Vagina (tissue), 2 donors: ENCODE measurements at places on chromosomes 2 and 18. TPM values are rescaled to one million over a fixed set of nuclear protein-coding genes. Genes with fewer than 3 reads are reported as not detected.

The IL36B gene
- not detected for total RNA-seq

The WNT6 gene
- 2.0 TPM for total RNA-seq

The ARHGAP15 gene
- 9.1 TPM for total RNA-seq

DNA sequence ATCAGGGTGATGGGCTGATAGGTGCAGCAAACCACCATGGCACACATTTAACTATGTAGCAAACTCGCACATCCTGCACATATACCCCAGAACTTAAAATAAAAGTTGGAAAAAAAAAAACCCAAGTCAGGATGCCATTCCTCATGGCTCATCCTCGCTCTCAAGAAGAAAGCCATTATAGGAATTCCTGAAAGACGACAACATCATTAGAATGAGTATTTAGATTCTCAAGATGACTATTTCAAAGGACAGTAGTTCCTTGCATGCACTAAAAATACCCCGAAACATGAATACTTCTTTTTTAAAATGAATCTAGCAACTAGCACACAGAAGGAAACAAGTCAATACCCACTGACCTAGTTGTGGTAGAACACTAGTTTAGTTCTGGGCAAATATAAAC lies 285.8 kb upstream of the REV1 start:
- H3K4me1 ChIP-seq, result no peaks in the 10 kb centered on the region
- no peak overlapping the region for H3K27ac ChIP-seq
- no peak overlapping the region for H3K4me3 ChIP-seq
- DNase-seq, result no peak

DNA sequence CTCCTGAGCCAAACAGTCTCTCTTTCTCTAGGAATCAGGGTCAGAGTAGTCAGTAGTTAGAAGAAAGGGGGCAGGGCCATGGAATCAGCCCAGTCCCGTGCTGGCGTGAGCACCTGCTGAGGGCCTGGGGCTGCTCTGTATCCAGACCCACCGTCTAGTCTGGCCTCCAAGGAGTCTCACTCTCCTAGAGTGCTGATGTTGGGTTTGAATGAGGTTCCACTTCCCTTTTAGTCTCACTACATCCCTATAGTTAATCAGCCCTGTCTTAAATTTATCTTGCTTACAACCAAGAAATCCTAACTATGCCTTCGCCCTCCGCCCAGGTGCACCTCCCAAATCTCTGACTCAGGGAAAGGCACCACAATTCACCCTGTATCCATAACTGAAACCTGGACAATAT lies 13.4 kb upstream of the KCTD1 start:
- H3K36me3 ChIP-seq, result no peaks in the 10 kb centered on the region
- no peak for DNase-seq
- peaks cover 14% of the 10 kb centered on the region for H3K4me1 ChIP-seq
- H3K27ac ChIP-seq, result no peak overlapping the region
- no peaks in the 10 kb centered on the region for H3K27me3 ChIP-seq
- no peak overlapping the region for H3K4me3 ChIP-seq

GRCh38 chr2:96148410-96149217 lies 3.4 kb upstream of the DUSP2 start:
- H3K4me1 ChIP-seq, result peaks cover 17% of the 10 kb centered on the region
- H3K27me3 ChIP-seq, result no peaks in the 10 kb centered on the region
- H3K36me3 ChIP-seq, result no peaks in the 10 kb centered on the region
- no peak overlapping the region for H3K27ac ChIP-seq
- H3K4me3 ChIP-seq, result no peak overlapping the region

DNA sequence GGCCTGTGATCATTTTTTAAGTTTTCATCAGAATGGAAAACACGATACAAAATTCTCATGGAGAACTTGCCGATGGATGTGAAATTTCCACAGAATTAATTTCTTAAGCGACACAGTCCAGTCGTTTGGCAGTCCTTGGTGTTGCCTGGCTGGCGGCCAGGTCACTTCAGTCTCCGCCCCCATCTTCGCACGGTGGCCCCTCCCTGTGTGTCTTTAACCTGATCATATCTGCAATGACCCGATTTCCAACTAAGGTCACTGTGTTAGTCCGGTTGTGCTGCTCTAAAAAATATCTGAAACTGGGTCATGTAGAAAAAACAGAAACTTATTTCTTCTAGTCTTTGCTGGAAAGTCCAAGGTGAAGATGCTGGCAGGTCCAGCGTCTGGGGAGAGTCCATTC lies 44.5 kb upstream of the COPS8 start:
- H3K27me3 ChIP-seq, result no peaks in the 10 kb centered on the region
- H3K27ac ChIP-seq, result no peak overlapping the region
- no peaks in the 10 kb centered on the region for H3K4me1 ChIP-seq
- H3K4me3 ChIP-seq, result no peak overlapping the region
- no peaks in the 10 kb centered on the region for H3K36me3 ChIP-seq
- DNase-seq, result no peak

GRCh38 chr2:233584210-233584609 lies 17.6 kb upstream of the USP40 start:
- no peak overlapping the region for H3K4me3 ChIP-seq
- H3K27ac ChIP-seq, result no peak overlapping the region
- no peaks in the 10 kb centered on the region for H3K27me3 ChIP-seq
- H3K4me1 ChIP-seq, result no peaks in the 10 kb centered on the region
- H3K36me3 ChIP-seq, result no peaks in the 10 kb centered on the region
- no peak for DNase-seq

GRCh38 chr2:150679456-150680120 lies 192.1 kb upstream of the RND3 start:
- no peak overlapping the region for H3K27ac ChIP-seq
- no peaks in the 10 kb centered on the region for H3K27me3 ChIP-seq
- H3K36me3 ChIP-seq, result no peaks in the 10 kb centered on the region
- no peak for DNase-seq

DNA sequence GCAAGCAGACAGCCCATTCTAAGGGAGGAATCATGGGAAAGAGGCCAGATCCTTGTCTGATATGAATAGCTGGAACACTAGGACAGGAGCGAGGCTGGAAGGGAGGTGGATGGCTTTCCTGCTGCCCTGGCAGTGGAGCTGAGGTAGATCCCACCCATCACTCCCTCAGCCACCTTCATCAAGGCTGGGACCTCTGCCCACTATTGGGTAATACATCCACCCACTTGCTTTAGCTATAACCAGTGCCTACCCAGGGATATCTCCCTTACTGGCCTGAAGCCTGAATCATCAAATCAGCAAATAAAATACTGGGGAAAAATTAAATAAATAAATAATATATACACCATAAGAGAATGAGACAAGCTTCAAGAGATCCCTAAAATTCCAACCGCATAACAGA lies 183.2 kb upstream of the KYNU start:
- H3K27me3 ChIP-seq, result no peaks in the 10 kb centered on the region
- no peak overlapping the region for H3K4me3 ChIP-seq
- H3K36me3 ChIP-seq, result no peaks in the 10 kb centered on the region
- H3K27ac ChIP-seq, result no peak overlapping the region

DNA sequence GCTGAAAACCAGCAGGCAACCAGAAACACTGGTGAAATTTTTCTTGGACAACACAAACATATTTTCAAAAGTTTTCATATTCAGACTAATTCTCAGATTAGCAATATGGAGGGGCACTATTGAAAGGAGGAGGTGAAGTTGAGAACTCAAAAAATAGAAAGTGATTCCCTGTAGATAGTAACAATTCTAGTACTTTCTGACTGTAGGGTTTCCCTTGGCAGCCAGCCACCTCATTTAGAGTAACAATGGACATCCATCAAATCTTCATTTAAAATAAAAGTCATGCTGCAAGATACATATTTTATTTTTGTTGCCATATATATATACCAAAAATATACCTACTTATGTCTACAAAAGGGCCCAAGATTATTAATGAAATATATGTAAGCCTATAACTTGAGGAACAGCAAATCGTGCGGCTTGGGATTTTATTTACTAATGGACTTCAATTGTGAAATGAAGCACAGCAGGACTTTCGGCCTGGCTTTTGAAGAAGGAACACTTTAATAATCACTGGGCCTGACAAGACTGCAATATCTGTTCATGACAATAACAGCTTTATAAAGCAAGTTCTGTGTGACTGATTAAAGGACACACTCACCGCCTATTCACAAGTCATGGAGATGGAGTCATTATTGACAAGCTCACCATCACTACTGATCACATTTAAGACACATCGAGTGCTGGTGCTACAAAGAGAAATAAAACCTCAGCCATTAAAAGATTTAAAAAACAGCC lies 6.8 kb upstream of the NR4A2 start:
- H3K4me1 ChIP-seq, result peaks cover 10% of the 10 kb centered on the region
- H3K27ac ChIP-seq, result no peak overlapping the region
- DNase-seq, result no peak

DNA sequence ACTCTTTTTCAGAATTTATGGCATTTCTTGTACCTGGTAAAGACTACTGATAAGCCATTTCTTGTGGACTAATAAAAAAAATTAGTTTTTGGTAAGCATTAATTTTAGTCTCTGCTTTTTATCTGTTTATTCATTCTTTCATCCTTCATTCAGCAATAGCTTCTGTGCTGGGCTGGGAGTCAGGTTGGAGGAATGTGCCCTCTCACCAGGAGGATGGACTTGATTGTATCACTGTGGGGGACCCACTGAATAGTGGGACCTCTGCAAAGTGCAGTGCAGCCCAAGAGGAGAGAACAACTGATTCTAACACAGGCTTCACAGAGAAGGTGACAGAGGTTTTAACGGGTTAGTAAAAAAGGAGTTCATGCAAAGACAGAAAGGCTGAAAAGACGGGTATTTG lies 39.1 kb downstream of the CDC42EP3 start:
- H3K27ac ChIP-seq, result no peak overlapping the region
- no peak overlapping the region for H3K4me3 ChIP-seq
- DNase-seq, result no peak
- H3K27me3 ChIP-seq, result no peaks in the 10 kb centered on the region
- H3K36me3 ChIP-seq, result no peaks in the 10 kb centered on the region
